ENCODE measurements at places on chromosomes 5 and 9. TPM values are rescaled to one million over a fixed set of nuclear protein-coding genes. Genes with fewer than 3 reads are reported as not detected.

DNA sequence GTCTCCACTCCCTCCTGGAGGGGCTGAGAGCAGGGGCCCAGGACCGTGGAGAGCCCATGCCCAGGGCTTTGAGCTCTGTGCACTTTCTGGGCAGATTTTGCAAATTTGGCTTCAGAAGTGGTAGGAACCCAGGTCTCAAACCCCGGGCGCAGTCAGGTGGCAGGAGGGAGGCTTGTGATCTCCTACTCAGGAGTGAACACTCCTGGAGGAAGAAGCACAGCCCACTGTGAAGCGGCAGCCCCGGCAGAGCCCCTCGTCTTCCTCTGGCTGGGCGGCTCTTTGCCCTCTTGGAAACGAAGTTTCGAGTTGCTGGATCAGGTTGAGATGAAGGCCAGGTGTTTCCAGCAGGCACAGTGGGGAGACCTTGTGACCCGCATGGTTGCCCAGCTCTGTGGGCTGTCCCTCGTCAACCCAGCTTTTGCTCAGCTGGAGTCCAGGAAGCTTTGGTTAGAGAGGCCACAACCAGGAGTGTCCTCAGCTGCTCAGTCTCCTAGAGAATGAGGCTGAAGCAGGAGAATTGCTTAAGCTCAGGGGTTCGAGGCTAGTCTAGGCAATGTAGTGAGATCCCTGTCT, 48.5 kb downstream of the WNK2 start:
- no peak for DNase-seq

The CER1 gene
- polyA plus RNA-seq: 1.1 TPM

DNA sequence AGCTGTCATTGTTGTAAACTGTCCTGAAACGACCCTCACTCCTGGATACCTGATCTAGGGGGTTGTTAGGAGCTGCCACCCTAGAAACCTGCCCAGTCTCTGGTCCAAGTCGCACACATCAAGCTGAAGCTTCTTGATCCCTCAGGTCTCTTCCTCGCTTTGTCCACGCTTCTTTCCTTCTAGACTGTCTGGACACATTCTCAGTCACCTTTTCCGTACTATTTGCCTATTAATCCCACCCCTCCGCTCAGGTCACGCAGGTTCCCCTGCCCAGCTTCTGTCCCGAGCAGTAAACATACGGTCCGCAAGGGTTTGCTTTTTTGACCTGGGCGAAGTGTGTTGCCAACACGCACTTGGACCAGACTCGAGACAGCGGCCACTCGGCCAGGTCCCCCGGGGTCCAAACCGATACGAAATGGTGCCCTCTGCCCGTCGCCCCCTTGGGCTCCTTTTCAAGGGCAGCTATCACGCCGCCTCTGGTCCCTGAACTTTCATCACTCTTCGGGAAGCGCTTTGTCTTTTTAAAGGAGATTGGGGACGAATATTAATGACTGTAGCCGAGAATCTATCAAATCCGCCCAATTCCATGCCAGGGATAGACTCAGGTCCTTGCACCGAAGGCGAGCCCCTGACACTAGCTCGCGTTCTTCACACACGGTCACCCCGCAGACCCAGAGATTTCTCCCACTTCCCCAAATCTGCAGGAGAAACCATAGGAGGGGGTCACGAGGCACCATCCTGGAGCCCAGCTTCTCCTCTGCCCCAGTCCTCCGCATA, 814 bp downstream of the PLCXD3 start:
- no peak for DNase-seq

GRCh38 chr5:143862271-143862670, 50.3 kb downstream of the HMHB1 start:
- DNase-seq: no peak

Data from renal pelvis (tissue), 12 donors.